ENCODE measurements at places on chromosomes 12 and 14.

DNA sequence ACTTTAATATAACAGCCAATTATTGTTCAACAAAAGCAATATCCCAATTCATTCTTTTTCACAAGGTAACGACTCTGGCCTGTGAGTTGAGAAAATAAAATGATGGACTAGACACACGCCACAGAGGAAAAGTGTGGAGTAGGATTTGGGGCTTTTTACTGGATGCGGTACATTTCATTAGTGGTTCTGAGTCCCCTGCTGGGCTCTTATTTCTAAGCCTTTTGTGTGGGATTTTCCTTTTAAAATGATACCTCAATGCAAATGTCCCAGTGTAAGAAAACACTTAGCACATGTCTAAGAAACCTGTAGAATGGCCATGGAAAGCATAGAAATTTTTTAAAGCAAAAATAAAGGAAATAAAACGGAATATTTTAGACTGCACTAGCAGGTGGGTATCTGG, 73.4 kb downstream of the C12orf42 start:
- DNase-seq, result no peak

GRCh38 chr14:72311116-72311515, 378.9 kb downstream of the RGS6 start:
- no peak for DNase-seq

- DNase-seq, result no peak
Observed at GRCh38 chr14:79598339-79598738, 613.0 kb downstream of the DIO2 start.

- peak; percentile 50 for DNase-seq
Observed at GRCh38 chr12:54300732-54301427, at the start of gene NFE2. TSS of gene NFE2 (minus strand) at chr12:54301015. CDS start at chr12:54295248, 5,767 bp downstream.

- DNase-seq, result no peak
Observed at GRCh38 chr14:36672095-36672494, 10.4 kb downstream of the PAX9 start.

Measured in HFF-Myc (cell line).